ENCODE measurements at places on chromosomes 1 and 21. TPM values are rescaled to one million over a fixed set of nuclear protein-coding genes. Genes with fewer than 3 reads are reported as not detected.

DNA sequence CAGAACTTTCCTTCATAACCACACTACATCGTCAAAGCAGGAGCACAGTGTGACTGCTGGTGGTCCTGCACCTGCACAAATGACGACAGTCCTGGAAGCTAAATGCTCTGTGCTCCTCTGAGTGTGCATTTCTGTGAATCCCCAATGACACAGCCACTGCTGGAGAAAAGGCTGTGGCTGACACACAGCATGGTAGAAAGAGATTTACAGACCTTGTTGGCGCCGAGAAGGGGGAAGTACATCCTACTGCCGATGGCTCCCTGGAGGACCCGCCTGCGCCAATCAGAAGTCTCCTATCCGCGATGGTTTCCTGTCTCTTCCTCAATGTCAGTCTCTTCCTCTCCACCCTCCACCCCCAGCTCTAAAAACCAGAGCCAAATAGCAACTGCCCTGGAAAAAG is 115.4 kb upstream of the RAB4A start:
- H3K27me3 ChIP-seq, result no peaks in the 10 kb centered on the region
- no peaks in the 10 kb centered on the region for H3K4me1 ChIP-seq
- DNase-seq, result no peak
- H3K36me3 ChIP-seq, result no peaks in the 10 kb centered on the region
- no peak overlapping the region for H3K27ac ChIP-seq
- H3K4me3 ChIP-seq, result no peak overlapping the region

- peak overlapping the region; percentile 49 for H3K27ac ChIP-seq
- no peak for DNase-seq
- peaks cover 23% of the 10 kb centered on the region for H3K4me1 ChIP-seq
- no peaks in the 10 kb centered on the region for H3K27me3 ChIP-seq
- peaks cover 81% of the 10 kb centered on the region for H3K36me3 ChIP-seq
Observed at GRCh38 chr1:15916916-15917315, 59.0 kb downstream of the ZBTB17 start.

- H3K4me3 ChIP-seq, result no peak overlapping the region
- no peaks in the 10 kb centered on the region for H3K27me3 ChIP-seq
- H3K4me1 ChIP-seq, result peaks cover 35% of the 10 kb centered on the region
- H3K27ac ChIP-seq, result peak overlapping the region; percentile 49
Observed at GRCh38 chr1:154440036-154440804, 35.1 kb downstream of the IL6R start.

DNA sequence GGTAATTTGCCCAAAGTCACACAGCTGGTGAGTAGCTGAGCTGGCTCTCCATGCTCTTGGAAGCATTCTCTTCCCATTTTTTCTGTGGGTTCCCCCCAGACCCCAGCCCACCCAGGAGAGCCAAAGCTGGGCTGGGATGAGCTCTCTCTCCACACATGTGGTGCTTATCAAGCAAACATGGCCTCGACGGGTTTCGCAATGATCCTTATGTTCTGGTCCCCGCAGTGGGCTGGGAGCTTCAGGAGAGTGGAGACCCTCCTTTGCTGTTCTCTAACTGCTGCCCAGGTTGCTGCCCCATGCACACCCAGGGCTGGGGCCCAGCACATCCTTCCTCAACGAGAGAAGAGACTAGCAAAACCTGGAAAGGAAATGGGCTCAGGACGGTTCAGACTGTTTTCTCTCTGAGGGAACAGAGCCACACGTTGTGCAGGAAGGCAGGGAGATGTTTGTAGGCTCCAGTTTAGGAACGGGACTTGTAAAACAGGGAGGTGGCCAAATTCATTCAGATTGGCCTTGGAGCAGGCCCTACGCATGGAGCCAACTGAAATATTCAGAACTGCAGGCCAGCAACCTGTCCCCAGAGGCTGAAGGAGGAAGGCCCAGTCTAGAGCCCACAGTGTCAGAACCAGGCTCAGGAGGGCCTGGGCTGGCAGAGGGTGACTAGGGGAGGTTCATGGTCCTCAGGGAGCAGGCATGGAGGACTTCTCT is 27.2 kb upstream of the CSF1 start:
- DNase-seq, result no peak
- H3K27ac ChIP-seq, result no peak overlapping the region
- H3K27me3 ChIP-seq, result no peaks in the 10 kb centered on the region
- no peak overlapping the region for H3K4me3 ChIP-seq
- H3K36me3 ChIP-seq, result no peaks in the 10 kb centered on the region
- no peaks in the 10 kb centered on the region for H3K4me1 ChIP-seq

DNA sequence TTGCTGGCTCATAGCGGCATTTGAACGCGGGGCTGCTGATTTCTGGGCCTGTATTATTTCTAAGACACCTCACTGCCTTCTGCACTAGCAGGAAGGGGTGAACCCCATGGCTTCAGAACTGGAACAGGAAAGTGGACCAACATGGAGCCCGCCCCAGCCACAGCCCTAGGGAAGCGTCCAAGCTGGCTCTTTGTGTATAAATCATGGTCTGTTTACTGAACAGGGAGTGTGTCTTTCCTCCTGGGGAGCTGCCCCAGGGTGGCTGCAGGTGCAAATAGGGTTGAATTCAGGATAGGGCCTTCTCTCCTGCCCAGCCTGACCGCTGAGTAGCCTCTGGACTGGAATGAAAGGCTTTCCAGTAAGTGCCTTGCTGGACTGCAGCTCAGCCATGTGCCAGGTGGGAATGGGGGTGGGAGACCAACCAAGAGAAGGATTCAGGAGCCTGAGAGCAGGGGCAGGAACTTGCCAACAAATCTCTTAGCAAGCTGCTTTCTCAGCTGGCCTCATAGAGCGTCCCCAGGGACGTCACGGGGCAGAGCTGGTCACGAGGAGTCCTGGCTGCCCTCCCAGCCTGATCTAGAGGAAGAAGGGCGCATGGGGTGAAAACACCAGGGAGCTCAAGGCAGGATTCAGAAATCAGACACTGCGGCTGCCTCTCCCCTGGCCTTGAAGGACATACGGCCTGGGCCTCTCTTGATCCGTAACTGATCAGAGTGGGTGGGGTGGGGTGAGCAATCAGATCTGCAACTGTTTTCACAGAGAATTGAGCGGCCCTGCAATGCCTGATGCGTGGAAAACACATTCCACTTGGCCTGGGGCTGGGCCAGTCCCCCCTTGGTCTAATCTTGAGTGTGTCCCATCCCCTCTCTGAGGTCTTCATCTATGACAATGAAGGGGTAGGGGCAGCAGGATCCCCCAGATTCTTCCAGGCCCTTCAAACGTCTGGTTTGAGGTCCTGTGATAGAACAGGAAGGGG is 56.5 kb upstream of the SELENON start:
- H3K27ac ChIP-seq, result no peak overlapping the region
- DNase-seq, result no peak
- H3K36me3 ChIP-seq, result no peaks in the 10 kb centered on the region
- peaks cover 3% of the 10 kb centered on the region for H3K4me1 ChIP-seq
- H3K27me3 ChIP-seq, result peaks cover 32% of the 10 kb centered on the region

PGBD5 gene
- total RNA-seq, result 0.83 TPM
